ENCODE measurements at places on chromosomes 3 and 15. TPM values are rescaled to one million over a fixed set of nuclear protein-coding genes. Genes with fewer than 3 reads are reported as not detected.

Gene MESD
- total RNA-seq = 30.2 TPM

- no peak overlapping the region for H3K27ac ChIP-seq
- no peaks in the 10 kb centered on the region for H3K4me1 ChIP-seq
- no peaks in the 10 kb centered on the region for H3K27me3 ChIP-seq
- no peak overlapping the region for H3K4me3 ChIP-seq
- DNase-seq = no peak
- H3K36me3 ChIP-seq = no peaks in the 10 kb centered on the region
Measured at GRCh38 chr3:108818404-108818803, 4.2 kb upstream of the TRAT1 start.

Gene NUP210
- 53.4 TPM for total RNA-seq

GRCh38 chr15:41878355-41878699 lies 15.5 kb downstream of the SPTBN5 start:
- no peak for DNase-seq
- peaks cover 33% of the 10 kb centered on the region for H3K27me3 ChIP-seq
- no peak overlapping the region for H3K4me3 ChIP-seq

GRCh38 chr3:15427981-15428380 lies 583 bp downstream of the EAF1 start:
- no peak for DNase-seq
- peak overlapping the region; percentile 97 for H3K4me3 ChIP-seq
- no peaks in the 10 kb centered on the region for H3K27me3 ChIP-seq

Gene SPATA12
- 0.19 TPM for total RNA-seq

Gene CRYGS
- total RNA-seq = 0.90 TPM

DNA sequence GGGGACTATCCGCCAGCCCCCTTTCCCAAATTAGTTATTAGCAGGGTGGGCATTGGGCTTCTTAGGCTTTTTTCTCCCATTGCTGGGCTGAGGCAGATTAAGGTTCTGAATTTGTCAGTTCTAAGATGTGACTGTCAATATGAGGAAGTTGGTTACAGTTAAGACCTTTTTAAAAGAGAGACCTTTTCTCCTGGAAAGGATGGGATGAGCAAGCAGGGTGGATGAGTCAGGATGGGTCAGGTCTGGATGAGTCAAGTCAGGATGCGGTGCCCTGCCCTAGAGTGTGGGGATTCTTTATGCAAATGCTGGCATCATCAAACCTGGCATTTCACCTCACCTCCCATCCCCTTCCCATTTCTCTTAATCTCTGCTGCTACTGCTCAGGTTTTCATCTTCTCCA lies 1.9 kb downstream of the AEN start:
- no peak for DNase-seq
- no peaks in the 10 kb centered on the region for H3K27me3 ChIP-seq
- peak overlapping the region; percentile 99 for H3K4me3 ChIP-seq
- H3K4me1 ChIP-seq = peaks cover 14% of the 10 kb centered on the region
- H3K27ac ChIP-seq = no peak overlapping the region
- H3K36me3 ChIP-seq = peaks cover 18% of the 10 kb centered on the region

DNA sequence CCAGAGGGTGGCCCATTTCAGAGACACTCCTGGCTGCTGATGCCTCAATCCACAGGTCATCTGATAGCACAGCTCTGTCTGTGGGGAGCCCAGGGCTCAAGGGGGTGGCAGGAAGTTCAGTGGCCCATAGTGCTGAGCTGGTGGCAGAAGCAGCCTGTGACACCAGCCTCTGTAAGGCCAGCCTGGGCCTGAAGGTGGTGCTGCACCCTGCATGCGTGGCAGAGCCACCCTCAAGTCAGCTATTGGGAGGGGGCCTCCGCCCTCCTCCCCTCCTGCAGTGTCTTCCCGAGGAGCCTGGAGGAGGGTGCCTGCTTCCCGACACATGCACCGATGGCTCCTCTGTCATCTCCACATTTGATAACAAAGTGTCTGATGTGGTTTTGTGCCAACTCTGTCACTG lies 3.0 kb downstream of the PLA1A start:
- no peak for DNase-seq

DNA sequence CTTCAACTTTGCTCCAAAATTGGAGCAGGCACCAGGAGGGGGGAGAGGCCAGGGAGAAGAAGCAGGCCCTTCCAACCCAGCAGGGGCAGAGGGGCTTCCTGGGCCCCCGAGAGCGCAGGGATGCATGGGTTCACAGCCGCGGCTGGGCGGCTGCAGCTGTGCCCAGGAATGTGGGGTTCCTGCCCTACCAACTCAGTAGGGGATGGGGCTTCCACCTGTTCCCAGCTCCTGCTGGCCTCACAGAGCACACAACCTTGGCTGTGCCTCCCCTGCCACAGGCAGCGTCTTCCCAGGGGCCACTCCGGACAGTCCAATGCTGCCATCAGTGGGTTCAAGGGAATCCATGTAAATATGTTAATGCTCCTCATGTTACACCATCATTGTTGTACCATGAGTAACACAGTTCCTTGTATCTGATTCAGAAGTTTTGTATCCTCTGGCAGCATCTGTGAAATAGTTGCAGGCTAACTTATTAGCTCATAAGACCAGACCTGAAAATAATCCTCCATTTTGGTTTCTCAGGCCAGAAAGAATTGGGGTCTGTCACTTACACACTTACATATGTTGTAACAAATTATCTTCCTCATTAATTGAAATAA lies 12.1 kb upstream of the SIAH2 start:
- no peak for DNase-seq
- no peaks in the 10 kb centered on the region for H3K36me3 ChIP-seq
- H3K4me3 ChIP-seq = no peak overlapping the region
- H3K27me3 ChIP-seq = no peaks in the 10 kb centered on the region

DNA sequence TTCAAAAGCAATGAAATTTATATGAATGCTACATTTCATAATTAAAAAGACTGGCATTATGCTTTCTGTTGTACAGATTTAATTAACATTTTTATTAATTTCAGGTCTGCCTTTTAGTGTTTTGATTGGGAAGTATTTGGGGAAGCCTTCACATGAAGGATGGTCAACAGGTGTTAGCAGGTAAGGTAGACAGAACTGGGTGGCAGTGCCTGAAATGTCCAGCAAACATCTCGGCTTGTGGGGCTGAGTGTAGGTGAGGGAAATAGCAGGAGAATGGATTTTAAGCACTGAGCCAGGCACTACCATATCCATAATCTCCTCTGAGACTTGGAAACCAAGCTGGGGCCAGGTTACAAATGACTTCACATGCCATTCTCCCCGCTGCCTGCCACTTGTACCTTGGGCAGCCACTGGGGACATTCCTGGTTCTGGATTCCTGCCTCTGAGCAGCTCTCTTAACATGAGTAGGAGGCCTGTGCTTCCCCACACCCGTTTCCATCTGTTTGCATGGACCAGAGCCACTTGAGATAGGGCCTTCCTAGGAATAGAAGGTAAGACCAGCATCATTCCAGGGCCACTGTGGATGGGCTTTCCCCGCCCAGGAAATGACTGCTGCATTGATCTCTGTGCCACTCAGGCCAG lies 125.9 kb upstream of the HES1 start:
- H3K4me3 ChIP-seq = no peak overlapping the region
- no peak overlapping the region for H3K27ac ChIP-seq
- peaks cover 8% of the 10 kb centered on the region for H3K4me1 ChIP-seq
- no peaks in the 10 kb centered on the region for H3K27me3 ChIP-seq
- H3K36me3 ChIP-seq = no peaks in the 10 kb centered on the region

- no peaks in the 10 kb centered on the region for H3K4me1 ChIP-seq
- no peak for DNase-seq
- no peaks in the 10 kb centered on the region for H3K36me3 ChIP-seq
Measured at GRCh38 chr3:52721002-52721729, 15.3 kb downstream of the SPCS1 start.

DNA sequence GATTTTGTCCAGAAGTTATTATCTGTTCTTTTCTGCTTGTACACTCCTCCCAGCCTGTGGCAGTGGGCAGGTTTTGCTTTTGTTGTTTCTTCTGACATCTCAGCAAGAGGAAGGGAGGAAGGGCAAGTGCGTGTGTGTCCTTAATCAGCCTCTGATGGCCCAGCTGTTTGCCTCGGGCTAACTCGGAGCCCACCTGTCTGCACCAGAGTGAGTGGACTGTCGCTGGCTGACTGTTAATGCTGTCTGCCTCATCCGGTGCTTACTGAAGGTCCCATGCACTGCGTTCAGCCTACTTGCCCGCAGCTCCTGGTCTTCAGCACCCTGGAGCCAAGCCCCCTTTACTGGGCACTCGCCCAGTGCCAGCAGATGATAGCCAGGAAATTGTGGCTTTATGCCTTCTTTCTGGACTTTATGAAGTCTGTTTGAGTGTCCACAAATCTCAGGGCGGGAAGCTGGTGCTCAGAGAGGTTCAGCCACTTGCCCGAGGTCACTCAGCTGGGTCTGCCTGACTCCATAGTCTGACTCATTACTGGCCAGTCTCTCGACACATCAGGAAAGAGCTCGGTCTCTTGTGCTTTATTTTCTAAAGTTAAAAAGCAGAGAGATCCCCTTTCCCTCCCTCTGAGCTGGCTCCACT lies 89.5 kb downstream of the CHRNA7 start:
- no peak overlapping the region for H3K27ac ChIP-seq
- H3K4me1 ChIP-seq = no peaks in the 10 kb centered on the region
- no peak for DNase-seq
- H3K36me3 ChIP-seq = no peaks in the 10 kb centered on the region

DNA sequence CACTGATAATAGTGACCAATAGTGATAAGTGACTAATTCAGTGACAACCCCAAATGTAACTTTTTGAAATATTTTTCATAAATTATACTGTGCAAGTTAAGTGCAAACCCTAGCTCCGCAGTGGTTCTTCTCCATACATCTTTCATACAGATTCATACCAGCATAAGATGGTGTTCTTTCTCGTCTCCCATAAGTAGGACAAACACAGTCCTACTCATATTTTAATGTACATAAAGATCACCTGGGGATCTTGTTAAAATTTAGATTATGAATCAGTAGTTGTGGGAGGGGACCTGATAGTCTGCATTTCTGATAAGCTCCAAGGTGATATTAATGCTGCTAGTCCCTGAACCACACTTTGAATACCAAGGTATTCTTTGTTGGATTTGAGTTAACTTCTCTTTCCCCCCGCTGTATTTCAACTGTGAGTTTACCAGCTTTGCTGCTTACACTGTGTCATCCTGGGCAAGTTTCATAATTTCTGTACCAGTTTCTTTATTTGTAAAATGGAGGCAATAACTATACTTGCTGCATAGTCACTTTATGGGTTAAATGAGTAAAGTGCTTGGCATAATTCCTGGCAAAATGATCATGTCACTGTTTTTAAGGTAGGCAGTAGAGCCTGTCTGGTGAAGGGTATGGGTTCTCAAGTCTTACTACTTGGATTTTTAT lies 34.7 kb upstream of the C3orf38 start:
- DNase-seq = no peak
- no peak overlapping the region for H3K27ac ChIP-seq
- H3K36me3 ChIP-seq = no peaks in the 10 kb centered on the region
- H3K4me1 ChIP-seq = no peaks in the 10 kb centered on the region
- H3K27me3 ChIP-seq = no peaks in the 10 kb centered on the region

DNA sequence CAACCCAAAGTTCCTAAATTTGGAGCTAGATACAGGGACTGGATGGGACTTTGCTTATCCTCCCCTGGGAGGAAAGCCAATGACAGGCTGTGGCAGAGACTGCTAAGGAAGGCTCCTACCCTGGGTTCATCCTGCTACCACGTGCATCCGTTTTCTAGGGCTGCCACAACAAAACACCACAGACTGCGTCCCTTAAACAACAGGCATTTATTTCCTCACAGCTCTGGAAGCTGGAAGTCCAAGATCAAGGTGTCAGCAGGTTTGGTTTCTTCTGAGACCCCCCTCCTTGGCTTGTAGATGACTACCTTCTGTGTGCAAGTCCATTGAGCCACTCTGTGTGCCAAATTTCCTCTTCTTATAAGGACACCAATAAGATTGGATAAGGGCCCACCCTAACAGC lies 263.9 kb downstream of the FAM43A start:
- H3K4me1 ChIP-seq = no peaks in the 10 kb centered on the region
- no peak for DNase-seq
- H3K27me3 ChIP-seq = no peaks in the 10 kb centered on the region
- H3K36me3 ChIP-seq = no peaks in the 10 kb centered on the region
- no peak overlapping the region for H3K27ac ChIP-seq
- no peak overlapping the region for H3K4me3 ChIP-seq

Gene TTLL13
- total RNA-seq = not detected

DNA sequence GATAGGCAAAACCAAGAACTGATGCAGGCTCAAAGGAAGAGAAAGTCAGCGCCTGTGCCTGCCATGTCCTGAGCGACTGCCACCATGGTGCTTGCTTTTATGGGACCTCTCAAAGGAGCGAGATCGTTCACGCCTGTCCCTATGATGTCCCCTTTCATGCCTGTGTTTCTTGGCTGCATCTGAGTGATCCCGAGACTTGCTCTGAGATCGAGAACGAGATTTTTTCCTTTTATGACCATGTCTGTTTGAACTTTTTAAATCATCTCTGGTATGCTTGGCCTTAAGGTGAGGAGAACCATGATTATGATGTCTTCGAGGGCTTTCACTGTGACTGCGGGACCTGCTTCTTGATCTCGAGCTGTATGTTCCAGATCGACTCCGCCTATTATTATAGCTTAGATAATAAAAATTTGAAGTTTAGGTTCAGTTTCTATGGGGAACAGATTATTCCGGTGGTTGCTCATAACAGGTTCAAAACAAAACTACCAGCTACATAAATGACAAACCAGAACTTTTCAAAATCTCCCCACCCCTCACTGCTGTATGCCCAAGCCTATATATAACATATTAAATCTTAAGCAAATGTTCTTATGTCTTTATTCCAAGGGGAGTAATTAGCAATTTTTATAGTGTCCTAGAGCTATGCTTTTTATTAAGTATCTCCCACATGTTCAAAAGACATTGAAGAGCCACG lies 11.6 kb downstream of the CCNL1 start:
- no peak for DNase-seq
- H3K27me3 ChIP-seq = no peaks in the 10 kb centered on the region
- no peak overlapping the region for H3K4me3 ChIP-seq
- no peaks in the 10 kb centered on the region for H3K4me1 ChIP-seq
- peaks cover 60% of the 10 kb centered on the region for H3K36me3 ChIP-seq

- DNase-seq = no peak
- H3K27ac ChIP-seq = no peak overlapping the region
- H3K27me3 ChIP-seq = no peaks in the 10 kb centered on the region
Measured at GRCh38 chr15:52738311-52738710, 51.8 kb downstream of the ONECUT1 start.

Gene SV2B
- total RNA-seq = 0.46 TPM

Gene FBXW12
- not detected for total RNA-seq

DNA sequence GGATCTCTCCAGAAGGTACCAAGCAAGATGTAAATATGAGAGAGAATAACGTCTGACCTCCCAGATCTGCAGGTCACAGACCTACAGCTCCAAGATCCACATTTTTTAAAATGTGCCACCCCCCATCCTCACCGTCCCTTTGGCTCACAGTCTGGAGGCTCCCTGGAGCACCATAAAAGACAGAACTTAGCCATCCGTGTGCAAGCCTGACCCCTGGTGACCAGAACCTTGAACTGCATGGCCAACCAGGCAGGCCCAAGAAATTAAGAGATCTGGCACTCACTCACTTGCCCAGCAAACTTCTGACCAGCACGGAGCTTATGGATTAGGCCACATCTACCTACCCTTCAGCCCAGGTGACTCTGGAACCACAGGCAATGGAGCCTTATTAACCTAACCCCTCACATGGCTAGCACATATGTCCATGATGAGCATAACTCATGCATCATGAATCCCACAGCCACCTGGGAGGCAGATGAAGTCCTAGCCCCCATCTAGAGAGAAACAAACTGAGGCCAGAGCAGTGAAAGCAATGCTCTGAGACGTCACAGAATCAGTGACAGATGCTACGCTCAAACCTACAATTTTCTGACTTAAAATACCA lies 275.3 kb downstream of the UACA start:
- H3K36me3 ChIP-seq = no peaks in the 10 kb centered on the region
- no peak overlapping the region for H3K27ac ChIP-seq
- no peaks in the 10 kb centered on the region for H3K27me3 ChIP-seq
- no peak for DNase-seq
- H3K4me1 ChIP-seq = no peaks in the 10 kb centered on the region

Measured in H1 (cell line).